Stimulated activated CD4-positive, alpha-beta T cell treated with anti-CD3 and anti-CD28 coated beads, Interleukin-15, amount 100 ng/mL, for 48 hours (primary cell): ENCODE measurements at places on chromosomes 4 and X.

GRCh38 chr4:68906780-68907137 lies 44.8 kb downstream of the UGT2A3 start:
- no peak for DNase-seq

DNA sequence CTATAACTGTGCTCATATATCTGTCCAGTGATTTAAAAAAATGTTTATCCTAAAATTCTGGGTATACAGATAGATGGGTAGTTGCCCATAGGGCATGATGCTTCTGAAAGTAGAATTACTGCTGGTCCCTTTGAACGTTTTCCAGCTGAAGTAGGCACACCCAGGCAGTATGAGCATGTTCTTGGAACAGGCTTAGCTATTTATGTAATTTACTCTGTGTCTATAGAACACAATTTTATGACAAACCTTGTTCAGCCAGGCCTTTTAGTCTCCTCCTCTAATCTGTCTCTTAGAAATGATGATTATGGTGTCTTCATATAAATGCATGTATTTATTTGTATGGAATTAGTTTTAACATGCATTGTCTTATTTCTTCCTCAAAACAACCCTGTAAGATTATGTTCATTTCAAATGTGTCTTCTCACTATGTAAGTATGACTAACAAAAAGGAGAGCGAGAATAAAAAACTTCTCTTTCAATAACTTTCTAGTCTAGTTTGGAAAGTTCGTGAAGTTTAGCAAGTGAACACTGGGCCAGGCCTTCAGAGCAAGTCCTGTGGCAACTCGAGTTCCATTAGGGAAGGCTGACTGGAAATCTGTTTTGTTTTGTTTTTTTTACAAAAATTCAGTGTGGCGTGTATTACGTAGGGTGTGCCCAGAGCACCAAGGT lies 142.0 kb downstream of the AFF1 start:
- DNase-seq = no peak

DNA sequence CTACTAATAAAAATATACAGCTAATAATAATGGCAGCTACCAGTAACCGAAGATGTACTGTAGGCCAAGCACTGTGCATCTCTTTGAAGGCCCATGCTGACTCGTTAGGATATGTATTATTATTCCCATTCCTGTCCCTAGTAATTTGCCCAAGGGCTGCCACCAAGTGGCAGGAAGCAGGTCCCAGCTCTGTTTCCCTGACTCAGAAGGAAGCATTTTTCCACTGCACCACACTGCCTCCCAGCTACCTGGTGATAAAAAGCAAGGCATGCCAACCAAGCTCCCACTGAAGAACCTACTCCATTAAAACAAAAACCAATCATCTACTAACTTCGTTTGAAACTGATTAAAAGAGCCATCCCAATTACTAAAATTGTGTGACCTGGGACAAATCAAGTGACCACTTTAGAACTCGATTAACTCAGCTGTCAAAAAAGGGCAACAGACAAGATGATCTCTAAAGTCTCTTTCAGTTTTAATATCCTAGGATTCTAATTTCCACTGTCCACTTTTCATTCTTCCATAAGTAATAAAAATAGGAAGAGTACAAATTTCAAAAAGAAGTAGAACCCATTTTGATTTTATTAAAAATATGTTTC lies 24.3 kb upstream of the PGM2 start:
- no peak for DNase-seq

- no peak for DNase-seq
These were observed 581.4 kb downstream of the RAB28 start for GRCh38 chr4:12902735-12903134.

- DNase-seq = no peak
These were observed 41.6 kb downstream of the ZCCHC12 start for GRCh38 chrX:118865231-118865630.

GRCh38 chr4:40357738-40358137 lies 22.6 kb downstream of the CHRNA9 start:
- DNase-seq = no peak

DNA sequence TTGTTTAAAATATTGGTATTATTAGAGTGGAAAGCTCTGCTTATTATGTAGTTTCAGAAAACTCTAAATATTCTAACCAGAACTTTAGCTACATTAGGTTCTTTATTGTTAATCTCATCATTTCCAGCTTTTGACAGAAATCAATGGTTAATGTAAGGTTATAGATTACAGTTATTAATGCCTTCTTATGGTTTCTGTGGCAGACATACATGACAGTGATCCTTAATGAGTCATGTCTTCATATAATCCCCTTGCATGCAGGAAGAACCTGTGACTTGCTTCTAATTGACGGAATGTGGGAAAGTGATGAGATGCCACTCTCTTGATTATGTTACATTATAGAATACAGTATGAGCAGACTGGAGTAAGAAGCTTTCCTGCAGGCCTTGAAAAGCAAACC lies 23.5 kb downstream of the KLHL8 start:
- no peak for DNase-seq

DNA sequence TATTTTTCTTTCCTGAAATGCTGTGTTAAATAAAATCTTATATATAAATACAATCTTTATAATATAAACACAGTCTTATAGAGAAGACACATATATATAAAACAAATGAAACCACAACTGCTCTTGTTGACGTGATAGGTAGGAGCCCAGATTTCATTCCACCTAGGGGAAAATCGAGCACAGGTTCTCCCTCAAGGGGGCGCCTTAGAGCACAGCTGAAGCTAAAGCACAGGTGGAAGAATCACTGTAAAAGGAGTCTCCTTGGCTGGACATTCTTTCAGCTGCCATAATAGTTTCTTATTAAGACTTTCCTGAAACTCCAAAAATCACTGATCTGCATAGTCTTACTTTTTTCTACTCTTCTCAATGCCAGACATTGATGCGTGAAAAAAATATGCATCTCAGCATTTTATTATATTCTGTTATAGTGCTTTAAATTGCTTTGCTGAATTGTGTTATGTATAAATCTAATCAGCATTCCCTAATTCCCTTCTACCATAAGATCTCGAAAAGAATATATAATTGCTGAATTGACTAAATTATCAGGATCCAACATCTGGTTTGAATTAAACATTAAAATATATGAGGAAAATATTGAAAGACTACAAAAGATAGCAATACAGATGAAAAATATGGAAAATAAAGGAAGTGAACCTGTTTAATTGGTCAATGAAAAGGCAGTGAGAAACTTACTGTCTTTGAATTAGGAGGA lies 25.5 kb upstream of the RXFP1 start:
- peak; percentile 2 for DNase-seq

GRCh38 chrX:124726881-124727280 lies 380.5 kb downstream of the SH2D1A start:
- no peak for DNase-seq

DNA sequence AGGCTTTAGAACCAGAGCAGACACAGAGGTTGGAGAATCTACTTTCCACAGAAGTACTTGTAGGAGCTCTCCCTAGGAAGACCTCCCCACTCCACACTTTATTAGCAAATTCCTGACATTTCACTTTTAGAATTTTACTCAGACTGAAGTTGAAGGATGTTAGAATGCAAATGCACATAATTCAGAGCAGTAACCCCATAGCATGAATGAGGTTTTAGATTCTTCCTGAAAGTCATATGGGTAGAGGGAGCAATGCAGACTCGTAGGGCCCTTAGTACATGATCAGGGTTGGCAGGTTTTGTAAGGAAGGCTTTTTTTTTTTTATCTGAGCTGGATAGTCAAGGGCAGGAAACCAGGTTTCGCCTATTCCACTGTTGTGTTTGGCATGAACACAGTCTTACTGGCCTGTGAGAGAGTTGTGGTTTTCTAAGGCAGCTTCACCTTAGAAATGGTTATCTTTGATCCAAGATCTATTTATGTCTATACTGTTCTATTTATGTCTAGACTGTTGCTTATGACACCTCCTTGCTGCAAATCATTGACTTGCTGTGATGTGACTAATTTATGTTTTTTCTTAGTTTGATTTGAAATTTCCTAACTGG lies 48.9 kb downstream of the SPATA18 start:
- DNase-seq = no peak

DNA sequence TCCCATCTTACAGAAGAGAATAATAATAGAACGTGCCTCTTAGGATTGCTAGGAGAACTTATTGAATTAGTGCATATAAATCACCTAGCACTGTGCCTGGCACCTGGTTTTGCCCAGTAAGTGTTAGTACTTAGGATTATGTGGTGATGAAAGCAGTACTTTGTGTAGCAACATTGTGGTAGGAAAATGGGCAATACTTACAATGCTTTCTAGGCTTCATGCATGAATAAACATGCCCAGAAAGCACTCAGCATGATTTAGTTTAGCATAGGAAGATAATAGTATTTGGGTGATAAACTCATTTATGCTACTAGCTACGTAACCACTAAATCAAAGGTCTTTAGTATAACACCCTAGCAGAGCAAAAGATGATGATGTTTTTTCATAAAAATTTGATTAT lies 105.6 kb downstream of the NEUROG2 start:
- no peak for DNase-seq

DNA sequence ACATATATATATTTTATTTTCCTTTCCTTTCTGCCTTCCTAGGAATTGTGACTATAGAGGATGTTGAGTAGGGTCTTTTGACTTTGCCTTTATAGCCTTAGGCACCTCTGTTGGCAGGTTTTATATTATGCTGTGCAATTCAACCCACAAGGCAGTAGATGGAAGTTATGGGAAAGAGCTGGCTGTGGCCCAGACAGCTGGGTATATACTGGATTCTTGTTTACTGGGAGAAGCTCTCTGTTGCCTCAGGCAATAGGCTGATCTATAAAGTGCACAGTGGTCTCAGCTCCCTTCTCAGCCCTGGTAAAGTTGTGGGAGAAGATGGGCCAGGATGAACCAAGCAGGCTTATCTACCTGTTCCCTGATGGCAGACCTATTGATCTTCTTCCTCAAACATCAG lies 342.0 kb downstream of the GBA3 start:
- no peak for DNase-seq

DNA sequence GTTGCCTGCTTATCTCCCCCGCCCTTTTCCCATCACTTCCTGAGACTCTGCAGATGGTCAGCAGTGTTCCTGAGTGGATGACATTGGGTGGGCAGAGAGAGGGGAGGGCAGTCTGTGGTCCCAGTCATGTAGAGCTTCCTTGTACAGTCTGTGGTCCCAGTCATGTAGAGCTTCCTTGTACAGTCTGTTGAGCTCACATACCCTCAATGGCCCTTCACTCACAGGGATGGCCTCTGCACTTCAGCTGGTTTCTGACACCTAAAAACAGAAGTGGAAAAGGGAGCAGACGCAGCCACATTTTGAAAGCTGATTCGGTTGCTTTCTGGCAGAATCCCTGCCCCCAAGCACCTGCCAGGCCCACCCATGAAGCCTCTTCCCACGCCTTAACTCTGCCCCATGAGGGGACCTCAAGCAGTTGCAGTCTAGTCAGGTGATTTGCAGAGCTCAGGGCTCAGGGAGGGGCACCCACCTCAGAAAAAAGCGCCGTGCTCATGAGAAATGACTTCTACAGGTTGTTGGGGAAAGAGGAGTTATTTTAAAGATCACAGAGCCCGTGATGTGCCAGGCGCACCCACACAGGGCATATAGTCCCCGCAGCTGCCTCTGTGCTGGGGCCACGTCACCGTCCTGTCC lies 3.6 kb upstream of the TMEM271 start:
- DNase-seq = no peak

GRCh38 chr4:94757192-94758140 lies at the start of gene BMPR1B:
TSS of gene BMPR1B (plus strand) at chr4:94757955. CDS start at chr4:95104425, 346,470 bp downstream.
- DNase-seq = no peak

DNA sequence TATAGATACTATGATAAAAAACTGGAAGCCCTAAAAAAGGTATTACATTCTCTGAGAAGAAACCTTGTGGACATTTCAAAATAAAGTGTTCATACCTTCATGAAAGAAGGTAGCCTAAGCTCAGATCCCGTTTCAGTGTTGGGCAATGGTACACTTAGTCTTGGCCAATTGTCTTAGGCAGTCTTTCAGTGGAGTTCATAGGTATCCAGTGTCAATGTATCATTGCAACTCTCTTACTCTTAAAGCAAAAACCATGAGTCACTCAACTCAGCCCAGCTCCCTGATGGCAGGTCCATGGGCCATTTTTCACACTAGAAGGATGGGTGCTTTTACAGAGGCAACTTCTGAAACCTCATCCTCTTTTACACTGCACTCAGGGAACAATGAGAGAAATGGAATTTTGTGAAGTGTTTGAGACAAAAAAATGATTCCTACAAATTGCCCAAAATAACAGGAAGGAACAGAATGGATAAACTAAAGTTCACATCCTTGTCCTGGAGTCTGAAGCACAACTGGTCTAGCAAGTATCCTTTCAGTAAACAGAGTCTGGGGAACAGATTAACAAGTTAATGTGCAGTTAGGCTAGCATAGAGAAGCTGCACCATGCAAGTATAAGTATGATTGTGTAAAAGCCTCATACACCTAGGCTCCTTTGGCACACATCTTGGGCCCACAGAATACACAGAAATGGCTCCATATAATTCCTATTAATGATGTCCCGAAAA lies 7.0 kb upstream of the ZNF827 start:
- DNase-seq = no peak

DNA sequence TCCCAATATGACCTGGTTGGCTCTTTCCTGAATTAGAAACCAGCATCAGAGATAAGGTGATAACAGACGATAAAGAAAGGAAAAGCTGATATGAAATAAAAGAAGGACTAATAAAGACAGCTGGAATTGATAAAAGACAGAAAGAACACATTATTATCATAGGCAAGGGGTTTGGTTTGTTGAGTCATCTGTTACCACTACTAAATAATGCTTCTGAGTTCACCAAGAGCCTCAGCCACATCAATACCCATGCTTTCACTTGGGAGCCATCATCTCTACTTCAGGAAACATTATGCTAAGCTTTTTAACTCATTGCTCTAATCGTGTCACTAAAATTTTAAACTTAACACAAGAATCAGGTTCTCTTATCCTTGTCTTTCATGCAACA lies 27.6 kb downstream of the ANXA5 start:
- no peak for DNase-seq

- DNase-seq = no peak
These were observed 348.2 kb downstream of the KCTD8 start for GRCh38 chr4:44100456-44100855.

DNA sequence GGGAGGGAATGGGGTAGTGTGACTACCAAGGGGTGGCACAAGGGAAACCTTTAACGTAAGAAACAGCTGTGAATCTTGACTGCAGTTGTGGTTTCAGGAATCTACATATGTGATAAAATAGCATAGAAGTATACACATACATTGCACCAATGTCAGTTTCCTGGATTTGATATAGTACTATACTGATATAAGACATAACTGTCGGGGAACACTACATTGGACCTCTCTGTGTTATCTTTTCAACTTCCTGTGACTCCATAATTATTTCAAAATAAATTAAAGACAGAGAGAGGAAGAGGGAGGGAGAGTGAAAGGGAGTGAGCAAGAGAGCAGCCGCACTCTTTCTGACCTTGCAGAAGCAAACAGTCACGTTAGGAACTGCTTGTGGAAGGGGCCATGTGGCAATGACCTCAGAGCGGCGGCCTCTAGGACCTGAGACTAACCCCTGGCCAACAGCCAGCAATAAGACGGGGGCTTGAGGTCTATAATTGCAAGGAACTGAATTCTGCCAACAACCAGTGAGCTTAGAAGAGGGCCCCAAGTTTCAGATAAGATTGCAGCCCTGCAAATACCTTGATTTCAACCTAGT lies 47.4 kb downstream of the NALF2 start:
- no peak for DNase-seq

- no peak for DNase-seq
These were observed 61.9 kb downstream of the ARHGAP10 start for GRCh38 chr4:147793569-147794313.
